T47D (cell line): ENCODE measurements at places on chromosomes 7 and 10.

DNA sequence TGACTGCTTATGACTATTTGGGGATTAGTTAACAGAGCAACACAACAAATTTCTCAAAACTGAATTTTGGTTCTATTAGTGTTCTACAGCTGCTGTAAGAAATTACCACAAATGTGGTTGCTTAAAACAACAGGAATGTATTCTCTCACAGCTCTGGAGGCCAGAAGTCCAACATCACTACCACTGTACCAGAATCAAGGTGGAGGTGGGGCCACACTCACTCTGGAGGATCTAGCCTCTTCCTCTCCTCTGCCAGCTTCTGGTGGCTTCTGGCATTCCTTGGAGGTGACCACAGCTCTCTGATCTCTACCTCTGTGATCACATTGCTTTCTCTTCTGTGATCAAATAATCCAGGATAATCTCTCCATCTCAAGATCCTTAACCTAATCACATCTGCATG is 194.7 kb upstream of the BMPER start:
- DNase-seq: no peak

DNA sequence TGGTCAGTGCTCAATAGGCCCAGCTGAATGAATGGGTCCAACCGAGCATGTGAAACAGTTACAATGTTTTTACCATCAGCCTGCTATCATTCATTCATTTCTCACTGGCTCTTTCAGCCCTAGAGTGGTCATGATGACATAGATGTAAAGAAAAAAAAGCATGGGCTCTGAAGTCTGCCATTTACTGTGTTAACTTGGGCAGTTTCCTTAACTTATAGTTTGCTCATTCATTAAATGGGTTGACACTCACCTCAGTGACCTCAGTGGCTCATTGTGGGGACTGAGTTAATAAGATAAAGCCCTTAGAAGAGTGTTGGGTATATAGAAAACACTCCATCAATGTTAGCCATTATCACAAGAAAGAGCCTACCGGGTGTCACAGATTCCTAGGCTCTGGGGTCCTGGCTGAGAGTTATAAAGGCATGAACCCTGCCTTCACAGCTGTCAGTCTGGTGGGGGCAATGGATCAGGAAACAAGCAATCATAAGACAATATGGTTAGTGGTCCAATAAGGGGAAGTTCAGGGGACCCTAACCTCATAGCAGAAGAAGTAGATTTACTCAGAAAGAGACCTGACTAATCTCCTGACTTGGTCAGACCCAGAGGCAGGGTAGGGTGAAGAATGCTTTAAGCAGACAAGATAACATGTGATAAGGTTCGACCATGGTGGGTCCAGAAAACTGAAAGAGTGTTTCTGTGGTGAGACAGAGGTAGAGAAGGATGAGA is 29.7 kb upstream of the GPAM start:
- DNase-seq: no peak

- DNase-seq: no peak
Measured at GRCh38 chr7:73736885-73737284, 1.7 kb downstream of the ABHD11 start.

DNA sequence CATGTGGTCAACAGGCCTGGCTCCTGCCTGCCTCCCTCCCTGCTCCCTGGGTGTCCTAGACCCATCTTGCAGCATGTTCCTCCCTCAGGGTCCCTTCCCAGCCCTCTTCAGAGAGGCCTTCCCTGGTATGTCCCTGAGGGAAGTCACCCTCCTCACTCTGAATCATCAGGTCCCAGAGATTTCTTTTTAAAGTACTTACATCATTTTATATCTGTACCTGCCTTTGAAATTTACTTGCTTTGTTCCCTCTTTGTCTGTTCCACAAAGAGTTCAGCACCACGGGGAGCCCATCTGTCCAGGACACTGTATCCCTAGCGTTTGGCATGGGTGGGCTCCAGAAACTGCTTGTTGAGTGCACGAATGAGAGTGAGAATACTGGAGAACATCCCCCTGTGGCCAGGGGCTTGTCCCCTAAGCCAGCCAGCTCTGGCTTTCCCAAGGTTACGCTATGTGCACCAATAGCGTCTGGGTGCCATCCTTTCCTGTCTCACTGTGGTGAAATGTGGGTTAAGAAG is 50.6 kb upstream of the IGFBP3 start:
- DNase-seq: no peak

DNA sequence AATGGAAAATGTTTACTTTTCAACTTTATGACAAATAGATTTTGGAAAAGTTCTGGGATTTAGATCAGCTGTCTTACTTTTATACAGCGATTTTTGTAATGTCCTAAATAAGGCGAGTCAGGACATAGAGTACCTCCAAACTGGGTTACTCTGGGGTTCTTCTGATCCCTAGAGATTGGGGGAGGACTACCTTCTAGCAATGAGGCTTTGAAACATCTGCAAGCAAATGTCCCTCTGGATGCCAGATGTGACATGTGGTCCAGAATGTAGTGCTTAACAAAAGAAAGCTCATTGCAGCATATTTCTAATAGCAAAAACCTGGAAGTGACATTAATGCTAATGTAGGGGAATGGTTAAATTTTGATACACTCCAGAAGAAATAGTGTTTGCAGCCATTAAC is 36.1 kb downstream of the ABRAXAS2 start:
- DNase-seq: no peak
